ENCODE measurements at places on chromosomes 1 and 21.

DNA sequence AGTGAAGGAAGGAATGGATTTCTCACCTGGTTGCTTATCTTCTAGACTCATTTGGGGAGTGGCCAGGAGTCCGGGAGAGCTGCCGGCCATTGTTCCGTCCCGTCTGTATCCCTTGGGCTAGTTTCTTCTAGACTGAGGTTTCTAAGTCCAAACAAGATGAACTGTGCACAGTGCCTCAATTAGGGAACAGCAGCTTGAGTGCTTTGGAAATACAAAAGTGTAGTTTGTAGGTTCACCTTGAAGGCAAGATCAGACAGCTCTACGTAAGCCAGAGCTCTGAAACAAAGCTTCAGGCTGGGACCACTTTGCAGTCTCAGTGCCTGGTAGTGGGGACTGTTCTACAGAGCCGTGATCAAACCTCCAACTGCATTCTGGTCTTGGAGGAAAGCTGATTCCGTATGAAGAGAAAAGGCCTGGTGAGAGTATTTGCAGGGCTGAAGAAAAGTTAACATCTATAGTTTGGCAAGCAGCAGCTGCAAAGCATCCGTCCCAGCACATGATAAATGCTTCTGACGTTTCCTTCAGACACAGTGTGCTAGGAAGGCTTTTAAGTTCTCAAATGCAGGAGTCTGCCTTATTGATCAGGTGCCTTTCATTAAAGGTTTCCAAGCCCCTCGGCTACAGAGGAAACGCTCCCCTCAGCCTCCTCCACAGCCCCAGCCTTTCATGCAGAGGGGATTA is 432.8 kb downstream of the KIF26B start:
- no peaks in the 10 kb centered on the region for H3K4me1 ChIP-seq
- no peak overlapping the region for H3K4me3 ChIP-seq
- DNase-seq: no peak
- no peak overlapping the region for H3K27ac ChIP-seq
- no peaks in the 10 kb centered on the region for H3K27me3 ChIP-seq
- no peaks in the 10 kb centered on the region for H3K36me3 ChIP-seq

DNA sequence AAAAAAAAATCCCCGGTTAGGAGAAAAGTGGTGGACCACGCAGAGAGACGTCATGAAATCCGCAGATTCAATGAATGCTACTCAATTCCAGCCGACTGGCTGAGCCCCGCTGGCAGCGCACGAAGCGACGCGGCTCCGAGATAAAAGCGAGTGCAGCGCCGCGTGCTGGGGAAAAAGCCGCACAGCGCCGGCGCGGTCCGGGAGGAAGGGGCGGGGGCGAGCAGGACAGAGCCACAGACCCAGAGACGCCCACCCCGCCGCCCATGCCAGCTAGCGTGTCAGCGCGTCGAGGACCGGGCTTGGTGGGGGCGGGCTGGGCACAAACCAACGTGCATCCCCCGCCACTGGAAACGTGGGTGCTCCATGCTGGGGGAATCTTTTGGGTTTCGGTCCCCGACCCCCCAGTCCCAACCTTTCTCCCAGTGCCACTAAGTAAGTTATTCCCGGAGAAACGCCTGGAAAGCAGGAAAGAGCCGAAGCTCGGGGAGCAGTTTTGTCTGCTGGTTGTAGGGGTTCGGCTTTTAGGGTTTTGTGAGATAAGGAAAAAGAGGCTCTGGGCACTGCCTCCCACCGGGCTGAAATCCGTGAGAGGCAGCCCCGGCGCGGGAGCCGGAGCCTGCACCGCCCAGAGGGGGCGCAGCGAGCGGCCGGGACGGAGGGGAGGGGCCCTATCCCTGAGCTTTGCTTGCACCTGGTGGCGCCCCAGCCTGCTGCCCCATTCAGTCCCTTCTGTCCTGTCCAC is at the start of gene KCNJ6:
KCNJ6 (minus strand) TSS at position 148 of the 742 bp plus-strand sequence. CDS start 75,775 bp downstream, outside the sequence.
- H3K36me3 ChIP-seq: no peaks in the 10 kb centered on the region
- H3K27ac ChIP-seq: no peak within 1 kb of the TSS
- no peaks in the 10 kb centered on the region for H3K4me1 ChIP-seq
- H3K27me3 ChIP-seq: no peaks in the 10 kb centered on the region

- no peaks in the 10 kb centered on the region for H3K36me3 ChIP-seq
- peak; percentile 4 for DNase-seq
- H3K27ac ChIP-seq: no peak overlapping the region
- H3K4me1 ChIP-seq: peaks cover 4% of the 10 kb centered on the region
- H3K4me3 ChIP-seq: no peak overlapping the region
Observed at GRCh38 chr1:112803906-112804762, 89.0 kb upstream of the PPM1J start.

- H3K27ac ChIP-seq: peak overlapping the region; percentile 75
- peaks cover 42% of the 10 kb centered on the region for H3K4me1 ChIP-seq
- no peaks in the 10 kb centered on the region for H3K27me3 ChIP-seq
- peak overlapping the region; percentile 48 for H3K4me3 ChIP-seq
- H3K36me3 ChIP-seq: no peaks in the 10 kb centered on the region
- peak; percentile 73 for DNase-seq
Observed at GRCh38 chr1:160664573-160665051, 17.8 kb upstream of the SLAMF1 start.

DNA sequence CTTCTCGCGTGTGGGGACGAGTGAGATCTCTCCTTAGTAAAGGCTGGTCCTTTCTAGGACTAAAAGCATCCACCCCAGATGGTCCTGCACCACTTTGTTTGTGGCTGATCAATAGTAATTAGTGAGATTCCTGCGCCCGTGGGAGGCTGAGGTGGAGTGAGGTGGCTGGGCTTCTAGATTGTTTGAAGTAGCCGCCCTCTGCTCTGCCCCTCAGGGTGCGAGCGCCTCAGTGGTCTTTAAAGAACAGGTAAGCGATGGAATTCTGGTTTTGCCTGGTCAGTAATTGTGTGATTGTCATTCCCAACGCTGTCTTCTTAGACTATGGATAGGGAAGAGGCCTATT is 20.7 kb downstream of the PEX14 start:
- peak overlapping the region; percentile 83 for H3K27ac ChIP-seq
